Central memory CD4-positive, alpha-beta T cell (primary cell): ENCODE measurements at places on chromosomes 4 and X.

DNA sequence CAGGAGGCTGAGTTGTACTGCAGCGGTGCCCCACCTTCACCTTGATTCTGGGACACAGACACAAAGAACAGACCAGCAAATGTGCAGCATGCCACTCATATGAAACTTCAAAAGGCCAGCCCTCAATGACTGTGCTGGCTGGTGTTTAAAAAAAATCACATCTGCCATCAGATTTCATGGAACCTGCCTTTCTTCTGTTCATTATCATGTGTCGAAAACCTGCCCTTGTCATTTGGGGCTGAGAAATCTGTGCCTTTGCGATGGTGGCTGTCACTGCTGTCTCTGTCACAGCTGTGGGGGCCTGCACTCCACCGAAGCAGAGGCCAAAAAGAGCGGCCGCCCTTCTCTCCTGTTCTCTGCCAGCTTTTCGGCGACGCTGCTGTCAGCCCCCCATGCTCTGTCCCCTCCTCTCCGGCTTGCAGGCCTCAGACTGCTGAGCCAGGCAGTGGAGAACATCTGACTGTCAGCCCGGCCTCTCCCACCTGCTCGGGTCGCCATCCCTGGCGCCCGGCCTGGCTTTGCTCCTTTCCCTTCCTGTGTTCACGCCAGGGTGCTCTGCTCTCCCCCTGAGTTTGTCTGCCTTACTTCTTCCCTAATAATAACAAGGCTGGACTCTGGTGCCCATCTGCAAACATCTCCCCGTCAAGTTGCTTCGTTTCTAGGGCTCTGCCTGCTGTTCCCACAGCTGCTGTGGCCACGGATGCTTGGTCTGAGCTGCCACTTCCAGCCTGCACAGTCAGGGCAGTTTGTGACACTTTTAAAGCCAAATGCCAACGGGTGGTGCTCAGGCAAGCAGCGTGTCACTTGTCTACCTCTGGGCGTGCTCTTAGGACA, 355.2 kb downstream of the UNC5C start:
- DNase-seq = no peak

DNA sequence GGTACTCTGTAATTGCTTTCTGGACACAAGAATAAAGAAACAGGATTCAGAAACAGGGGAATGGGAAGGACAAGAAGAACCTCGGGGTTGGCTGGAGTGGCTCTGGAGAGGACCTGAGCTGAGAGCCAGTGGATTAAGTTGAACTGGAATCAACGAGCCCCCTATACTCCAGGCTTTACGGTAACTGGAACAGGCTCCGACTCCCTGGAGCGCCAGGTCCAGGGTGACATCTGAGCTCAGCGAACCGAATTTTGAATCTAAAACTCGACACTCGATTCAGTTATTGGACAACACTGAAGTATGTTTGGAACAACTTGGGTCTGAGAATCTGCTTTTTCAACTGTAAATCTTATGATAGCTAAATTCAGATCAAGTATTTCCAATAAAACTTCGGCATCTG, 23.9 kb downstream of the HMX1 start:
- DNase-seq = no peak

- DNase-seq = no peak
Observed at GRCh38 chr4:102338405-102338804, 6.9 kb downstream of the SLC39A8 start.

GRCh38 chr4:40721730-40722171, 28.0 kb upstream of the NSUN7 start:
- no peak for DNase-seq

GRCh38 chr4:60482921-60483351, 717.2 kb upstream of the ADGRL3 start:
- no peak for DNase-seq

DNA sequence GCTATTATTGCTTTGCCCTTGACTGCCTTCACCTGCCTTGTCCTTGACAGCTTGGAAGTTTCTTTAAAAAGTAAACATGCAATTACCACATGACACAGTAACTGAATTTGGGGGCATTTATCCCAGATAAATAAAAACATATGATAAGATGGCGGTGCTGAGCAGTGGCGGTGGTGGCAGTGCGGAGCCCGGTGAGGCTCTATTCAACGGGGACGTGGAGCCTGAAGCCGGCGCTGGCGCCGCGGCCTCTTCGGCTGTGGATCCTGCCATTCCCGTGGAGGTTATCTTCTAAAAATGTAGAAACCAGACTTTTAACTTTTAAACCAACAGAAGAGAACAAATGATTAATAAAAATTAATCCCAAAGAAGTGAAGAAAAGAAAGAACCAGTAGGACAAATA, 59.7 kb upstream of the ZDHHC15 start:
- DNase-seq = no peak

- DNase-seq = no peak
Observed at GRCh38 chr4:138838251-138838650, 177.3 kb upstream of the NOCT start.

DNA sequence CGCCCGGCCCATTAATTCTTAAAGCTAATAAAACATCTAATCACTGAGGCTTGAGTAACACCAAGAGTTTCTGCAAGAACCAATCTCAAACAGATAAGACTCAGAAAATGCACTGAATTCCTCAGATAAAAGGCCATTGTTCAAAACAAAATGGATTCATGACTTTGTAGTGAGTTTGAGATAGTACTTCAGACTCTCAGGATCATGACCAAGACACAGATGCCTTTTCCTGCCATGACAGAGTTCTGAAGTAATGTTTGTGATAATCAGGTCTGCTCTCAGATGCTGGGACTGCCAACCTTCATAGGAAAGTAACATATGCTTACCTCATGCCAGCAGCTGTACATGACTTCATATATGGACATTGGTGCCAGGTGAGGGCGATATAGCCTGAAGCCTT, 54.6 kb downstream of the NIPAL1 start:
- no peak for DNase-seq
